ENCODE measurements at places on chromosomes 3 and 15. TPM values are rescaled to one million over a fixed set of nuclear protein-coding genes. Genes with fewer than 3 reads are reported as not detected.

DNA sequence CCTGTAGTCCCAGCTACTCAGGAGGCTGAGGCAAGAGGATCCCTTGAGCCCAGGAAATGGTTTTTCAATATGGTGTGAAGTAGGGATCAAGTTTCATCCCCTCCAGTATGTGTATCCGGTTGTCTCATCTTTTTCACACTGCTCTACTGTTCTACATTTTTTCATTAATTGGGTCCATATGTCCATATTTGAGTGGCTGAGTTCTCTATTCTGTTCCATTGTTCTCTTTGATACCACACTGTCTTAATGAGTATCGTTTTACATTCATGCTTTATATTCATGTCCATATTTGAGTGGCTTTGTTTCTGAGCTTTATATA, 81.6 kb upstream of the LRRFIP2 start:
- no peak for DNase-seq

GRCh38 chr3:158167737-158168557, 58.1 kb downstream of the RSRC1 start:
- DNase-seq: peak; percentile 97

The SI gene
- total RNA-seq: not detected

The RLBP1 gene
- total RNA-seq: not detected

All from fibroblast of the aortic adventitia (primary cell).